ENCODE measurements at places on chromosomes 7 and 10. TPM values are rescaled to one million over a fixed set of nuclear protein-coding genes. Genes with fewer than 3 reads are reported as not detected.

GRCh38 chr10:79331226-79331625 is 16.0 kb upstream of the PPIF start:
- no peaks in the 10 kb centered on the region for H3K27me3 ChIP-seq
- H3K4me3 ChIP-seq: no peak overlapping the region
- no peak for DNase-seq
- H3K27ac ChIP-seq: peak overlapping the region; percentile 90
- H3K4me1 ChIP-seq: peaks cover 35% of the 10 kb centered on the region

The SPDYE16 gene
- 0.14 TPM for total RNA-seq

The CALML3 gene
- not detected for total RNA-seq

The AS3MT gene
- 0.50 TPM for total RNA-seq

The STAMBPL1 gene
- total RNA-seq: 47.2 TPM

The ASB13 gene
- total RNA-seq: 15.5 TPM

DNA sequence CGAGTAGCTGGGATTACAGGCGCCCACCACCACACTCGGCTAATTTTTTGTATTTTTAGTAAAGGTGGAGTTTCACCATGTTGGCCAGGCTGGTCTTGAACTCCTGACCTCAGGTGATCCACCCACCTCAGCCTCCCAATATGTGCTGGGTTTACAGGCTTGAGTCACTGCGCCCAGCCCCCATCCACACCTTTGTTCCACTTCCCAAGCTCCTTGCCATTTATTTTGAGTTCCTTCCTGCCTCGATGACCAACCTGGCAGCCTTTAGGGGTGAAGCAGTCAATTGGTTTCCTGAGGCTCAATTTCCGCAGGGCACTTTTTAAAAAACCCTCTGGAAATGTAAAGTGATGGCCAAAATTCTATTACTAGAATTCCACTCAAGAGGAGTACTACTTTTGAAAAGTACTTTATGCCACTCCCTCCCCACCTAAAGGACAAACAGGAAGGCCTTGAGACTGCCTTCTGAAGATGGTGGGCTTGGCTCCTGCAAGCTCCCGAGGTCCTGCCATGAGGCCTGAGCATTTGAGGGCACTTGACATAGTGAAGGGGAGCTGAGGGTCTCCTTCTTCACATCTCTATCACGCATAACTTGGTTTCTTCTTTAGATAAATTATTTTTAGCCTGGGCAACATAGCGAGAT is 32.5 kb upstream of the RBM33 start:
- no peak overlapping the region for H3K27ac ChIP-seq
- H3K4me1 ChIP-seq: no peaks in the 10 kb centered on the region
- H3K27me3 ChIP-seq: peaks cover 11% of the 10 kb centered on the region
- H3K4me3 ChIP-seq: no peak overlapping the region
- DNase-seq: no peak

The RPEL1 gene
- total RNA-seq: not detected

- no peak for DNase-seq
- peaks cover 21% of the 10 kb centered on the region for H3K4me1 ChIP-seq
- H3K27me3 ChIP-seq: no peaks in the 10 kb centered on the region
- H3K4me3 ChIP-seq: no peak overlapping the region
Measured at GRCh38 chr10:101967713-101968112, 88.3 kb downstream of the ARMH3 start.

GRCh38 chr10:28077889-28078288 is 79.0 kb upstream of the ODAD2 start:
- H3K27ac ChIP-seq: no peak overlapping the region
- no peak for DNase-seq
- no peaks in the 10 kb centered on the region for H3K27me3 ChIP-seq
- no peak overlapping the region for H3K4me3 ChIP-seq
- no peaks in the 10 kb centered on the region for H3K4me1 ChIP-seq
- no peaks in the 10 kb centered on the region for H3K36me3 ChIP-seq

The SFTPA1 gene
- total RNA-seq: not detected

The CALHM3 gene
- not detected for total RNA-seq

- H3K4me3 ChIP-seq: no peak overlapping the region
- no peaks in the 10 kb centered on the region for H3K4me1 ChIP-seq
- H3K36me3 ChIP-seq: no peaks in the 10 kb centered on the region
Measured at GRCh38 chr7:141201145-141201885, 127.5 kb downstream of the TMEM178B start.

DNA sequence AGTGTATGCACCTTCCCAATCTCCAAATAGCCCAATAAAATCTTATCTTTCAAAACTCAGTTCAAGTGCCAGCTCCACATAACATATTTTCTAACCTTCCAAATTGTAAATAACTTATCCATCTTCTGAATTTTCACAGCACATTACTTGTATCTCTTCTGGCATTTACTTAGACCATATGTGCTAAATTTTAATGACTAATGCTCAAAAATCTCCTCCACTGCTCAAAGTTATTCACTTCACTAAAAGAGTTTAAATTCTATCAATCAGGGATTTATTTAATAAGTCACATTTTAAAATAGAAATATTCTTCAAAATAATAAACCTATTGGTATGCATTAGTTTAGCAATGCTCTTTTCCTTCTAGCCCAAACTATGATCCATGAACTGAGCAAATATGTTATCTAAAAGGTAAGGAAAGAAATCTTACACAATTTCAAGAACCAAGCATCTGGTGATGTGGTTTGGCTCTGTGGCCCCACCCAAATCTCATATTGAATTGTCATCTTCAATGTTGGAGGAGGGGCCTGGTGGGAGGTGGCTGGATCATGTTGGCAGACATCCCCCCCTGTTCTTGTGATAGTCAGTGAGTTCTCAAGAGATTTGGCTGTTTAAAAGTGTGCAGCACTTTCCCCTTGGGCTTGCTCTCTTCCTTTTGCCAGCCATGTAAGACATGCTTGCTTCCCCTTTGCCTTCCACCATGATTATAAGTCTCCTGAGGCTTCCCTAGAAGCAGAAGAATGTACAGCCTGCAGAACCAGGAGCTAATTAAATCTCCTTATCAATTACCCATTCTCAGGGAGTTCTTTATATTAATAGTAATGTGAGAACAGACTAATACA is 28.1 kb upstream of the GPR22 start:
- no peak for DNase-seq
- peaks cover 5% of the 10 kb centered on the region for H3K36me3 ChIP-seq
- H3K4me3 ChIP-seq: no peak overlapping the region
- H3K27ac ChIP-seq: no peak overlapping the region
- H3K4me1 ChIP-seq: peaks cover under 1% of the 10 kb centered on the region
- no peaks in the 10 kb centered on the region for H3K27me3 ChIP-seq

GRCh38 chr10:119503821-119504220 is 38.7 kb downstream of the RGS10 start:
- no peak overlapping the region for H3K4me3 ChIP-seq
- DNase-seq: no peak
- H3K27ac ChIP-seq: no peak overlapping the region
- H3K4me1 ChIP-seq: peaks cover 62% of the 10 kb centered on the region
- no peaks in the 10 kb centered on the region for H3K27me3 ChIP-seq

DNA sequence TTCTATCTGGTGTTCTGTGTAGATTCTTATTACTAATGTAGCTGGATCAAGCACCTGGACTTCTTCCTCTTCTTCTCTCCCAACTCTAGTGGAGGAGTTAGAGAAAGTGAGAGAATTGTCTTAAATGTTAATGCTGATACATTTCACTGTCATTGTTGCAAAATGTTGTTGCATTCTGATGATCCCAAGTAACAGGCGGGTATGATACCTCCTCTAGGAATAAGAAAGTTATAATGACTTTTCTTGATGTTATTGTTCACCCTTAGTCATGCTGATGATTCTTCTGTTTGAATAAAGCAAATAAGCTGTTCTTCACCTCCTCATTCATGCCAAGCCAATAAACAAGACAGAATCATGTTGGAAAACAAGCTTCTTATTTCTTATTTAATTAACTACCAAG is 9.1 kb downstream of the CHRM2 start:
- no peak overlapping the region for H3K27ac ChIP-seq
- DNase-seq: no peak
- no peak overlapping the region for H3K4me3 ChIP-seq
- no peaks in the 10 kb centered on the region for H3K4me1 ChIP-seq
- H3K27me3 ChIP-seq: no peaks in the 10 kb centered on the region
- no peaks in the 10 kb centered on the region for H3K36me3 ChIP-seq

DNA sequence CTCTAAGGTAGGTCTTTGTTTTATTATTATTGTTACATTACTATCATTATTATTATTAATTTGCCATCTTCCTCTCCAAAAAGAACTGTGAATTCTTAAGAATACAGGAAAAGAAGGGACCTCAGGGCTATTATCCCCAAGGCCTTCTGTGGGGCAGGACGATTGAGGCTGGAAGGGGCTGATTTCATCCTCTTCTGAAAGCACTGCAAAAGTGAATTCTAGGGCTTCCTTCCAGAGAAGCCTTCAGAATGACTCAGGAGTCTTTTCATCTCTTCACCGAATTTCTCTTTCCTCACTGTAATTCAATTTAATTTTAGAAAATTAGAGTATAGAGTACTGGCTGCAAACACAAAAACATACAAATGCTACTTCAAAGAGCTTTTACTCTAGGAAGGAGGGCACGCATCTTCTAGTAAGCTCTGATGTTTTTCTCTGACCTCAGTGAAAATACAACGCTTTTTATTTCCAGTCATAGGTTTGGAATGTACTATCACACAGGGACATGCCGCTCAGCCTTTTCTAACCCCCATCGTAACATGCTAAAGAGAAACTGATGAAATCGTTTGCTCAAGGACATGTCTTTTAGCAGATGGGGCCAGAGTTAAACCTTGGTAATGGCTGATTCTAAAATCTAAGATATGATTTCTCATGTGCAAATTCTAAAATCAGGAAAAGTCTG is 280.2 kb upstream of the PITRM1 start:
- no peak overlapping the region for H3K4me3 ChIP-seq
- peaks cover 21% of the 10 kb centered on the region for H3K27me3 ChIP-seq
- H3K4me1 ChIP-seq: peaks cover 35% of the 10 kb centered on the region
- H3K27ac ChIP-seq: no peak overlapping the region
- no peak for DNase-seq
- peaks cover 4% of the 10 kb centered on the region for H3K36me3 ChIP-seq

The CALML5 gene
- total RNA-seq: not detected

- DNase-seq: no peak
- H3K4me3 ChIP-seq: no peak overlapping the region
- no peak overlapping the region for H3K27ac ChIP-seq
- no peaks in the 10 kb centered on the region for H3K27me3 ChIP-seq
- no peaks in the 10 kb centered on the region for H3K4me1 ChIP-seq
Measured at GRCh38 chr7:16400893-16401275, 20.5 kb downstream of the CRPPA start.

DNA sequence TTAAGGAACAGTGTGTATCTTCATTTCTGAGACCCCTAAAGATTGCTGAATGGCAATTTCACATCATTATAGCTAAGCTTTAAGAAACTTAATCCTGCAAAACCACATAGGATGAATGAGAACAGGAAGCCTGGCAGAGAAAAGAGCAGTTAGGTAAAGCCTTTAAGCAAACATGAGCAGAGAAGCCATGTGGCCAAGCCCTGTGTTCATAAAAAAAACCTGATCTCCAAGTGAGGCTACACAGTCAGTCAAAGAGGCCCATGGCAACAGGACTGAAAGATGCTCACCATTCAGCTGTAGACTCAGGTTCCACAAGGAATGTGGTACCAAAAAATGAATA is 9.3 kb downstream of the LIPA start:
- H3K27ac ChIP-seq: no peak overlapping the region
- no peaks in the 10 kb centered on the region for H3K4me1 ChIP-seq
- DNase-seq: no peak

- no peaks in the 10 kb centered on the region for H3K27me3 ChIP-seq
- no peak overlapping the region for H3K27ac ChIP-seq
- peaks cover 63% of the 10 kb centered on the region for H3K36me3 ChIP-seq
Measured at GRCh38 chr7:103093429-103093828, 18.5 kb downstream of the ARMC10 start.

Measured in activated T-helper 2 cell treated with anti-CD3 and anti-CD28 coated beads, Interferon-gamma antibody, Interleukin-2, Interleukin-4, amounts not matched to agents 10 μg/mL and 5 μg/mL and 100 μg/mL, durations not matched to agents 14 hours and 24 hours and 36 hours (primary cell).